ENCODE measurements at places on chromosomes 13 and 19.

DNA sequence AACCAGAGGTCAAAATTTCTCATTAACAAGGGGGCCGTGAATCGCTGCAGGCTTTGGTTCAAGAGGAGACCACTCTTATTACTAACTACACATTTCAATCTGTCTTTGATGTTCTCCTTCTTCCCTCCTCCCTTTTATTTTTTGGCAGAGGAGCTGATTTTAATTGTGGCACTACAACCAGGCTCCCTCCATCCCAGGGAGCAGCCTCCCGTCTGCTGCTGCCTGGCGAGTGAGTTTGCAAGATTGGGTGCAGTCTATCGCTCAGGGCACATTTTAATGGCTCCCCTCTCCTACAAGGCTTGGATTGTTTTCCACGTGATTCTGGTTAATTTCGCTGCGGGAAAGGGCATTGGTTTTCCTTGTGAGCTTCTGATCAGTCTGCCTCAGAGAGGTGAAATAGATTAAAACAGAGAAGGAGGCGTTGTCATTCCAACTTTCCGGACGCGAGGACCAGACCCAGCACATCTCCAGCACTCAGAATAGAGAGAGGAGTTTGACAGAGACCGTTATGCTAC is 81.4 kb downstream of the KCTD15 start:
- no peak for DNase-seq

DNA sequence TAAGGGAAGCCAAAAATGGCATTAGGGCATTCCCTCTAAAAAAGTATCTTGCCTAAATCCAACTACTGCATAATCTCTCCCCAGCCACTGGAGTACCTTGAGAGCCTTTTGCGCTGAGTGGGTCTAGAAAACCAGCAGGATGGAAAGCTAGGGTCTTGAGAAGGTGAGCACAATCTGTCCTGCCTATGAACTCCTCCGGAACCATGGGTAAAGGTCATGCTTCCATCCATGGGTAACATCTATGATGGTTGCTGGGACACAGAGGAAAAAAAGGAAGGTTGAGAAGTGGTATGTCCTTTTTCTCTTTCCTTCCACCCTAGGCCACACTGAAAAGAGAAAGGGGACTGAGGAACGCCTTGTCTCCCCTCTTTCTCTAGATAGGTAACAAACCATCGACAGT is 52.4 kb downstream of the ZNF676 start:
- DNase-seq: no peak

DNA sequence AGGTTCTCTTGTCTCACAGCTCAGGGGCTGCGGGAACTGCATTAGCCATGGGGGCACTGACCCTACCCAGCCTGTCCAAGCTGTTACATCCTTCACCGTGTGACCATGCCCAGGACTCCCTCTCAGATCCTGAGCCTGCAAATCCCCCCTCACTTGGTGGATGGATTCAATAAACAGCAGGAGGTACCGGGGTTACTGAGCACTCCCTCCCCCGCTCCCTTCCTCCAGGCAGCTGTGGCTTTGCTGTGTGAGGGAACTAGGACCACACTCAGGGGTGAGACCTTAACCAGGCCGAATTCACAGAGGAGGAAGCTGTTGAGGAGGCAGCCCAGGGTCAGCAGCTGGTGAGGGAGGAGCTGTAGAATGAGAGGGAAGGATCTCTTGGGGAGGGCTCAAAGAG is 27.0 kb upstream of the CEACAM1 start:
- DNase-seq: no peak

DNA sequence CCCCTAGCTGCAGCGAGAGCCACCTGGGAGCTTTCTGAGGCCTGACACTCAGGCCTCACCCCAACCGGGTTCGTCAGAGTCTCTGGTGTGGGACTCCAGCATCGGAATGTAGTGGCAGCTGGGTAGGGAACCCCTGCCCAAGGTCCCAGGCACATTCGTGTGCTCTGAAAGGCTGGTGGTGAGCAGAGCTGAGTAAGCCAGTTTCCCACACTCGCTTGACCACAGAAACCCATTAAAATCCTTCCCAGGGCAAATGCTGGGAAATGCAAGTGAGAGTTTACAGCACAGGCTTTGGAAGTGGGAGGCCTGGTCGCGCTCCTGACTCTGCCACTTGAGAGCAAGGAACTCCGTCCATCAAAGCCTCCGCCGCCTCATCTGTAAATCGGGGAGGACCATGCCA is 4.2 kb downstream of the TRAPPC6A start:
- no peak for DNase-seq

- no peak for DNase-seq
Observed at GRCh38 chr19:30229525-30230174, 142.5 kb upstream of the ZNF536 start.

- DNase-seq: no peak
Observed at GRCh38 chr13:93797463-93797862, 570.9 kb downstream of the GPC6 start.

- DNase-seq: no peak
Observed at GRCh38 chr13:45882626-45883025, 31.1 kb upstream of the SIAH3 start.

DNA sequence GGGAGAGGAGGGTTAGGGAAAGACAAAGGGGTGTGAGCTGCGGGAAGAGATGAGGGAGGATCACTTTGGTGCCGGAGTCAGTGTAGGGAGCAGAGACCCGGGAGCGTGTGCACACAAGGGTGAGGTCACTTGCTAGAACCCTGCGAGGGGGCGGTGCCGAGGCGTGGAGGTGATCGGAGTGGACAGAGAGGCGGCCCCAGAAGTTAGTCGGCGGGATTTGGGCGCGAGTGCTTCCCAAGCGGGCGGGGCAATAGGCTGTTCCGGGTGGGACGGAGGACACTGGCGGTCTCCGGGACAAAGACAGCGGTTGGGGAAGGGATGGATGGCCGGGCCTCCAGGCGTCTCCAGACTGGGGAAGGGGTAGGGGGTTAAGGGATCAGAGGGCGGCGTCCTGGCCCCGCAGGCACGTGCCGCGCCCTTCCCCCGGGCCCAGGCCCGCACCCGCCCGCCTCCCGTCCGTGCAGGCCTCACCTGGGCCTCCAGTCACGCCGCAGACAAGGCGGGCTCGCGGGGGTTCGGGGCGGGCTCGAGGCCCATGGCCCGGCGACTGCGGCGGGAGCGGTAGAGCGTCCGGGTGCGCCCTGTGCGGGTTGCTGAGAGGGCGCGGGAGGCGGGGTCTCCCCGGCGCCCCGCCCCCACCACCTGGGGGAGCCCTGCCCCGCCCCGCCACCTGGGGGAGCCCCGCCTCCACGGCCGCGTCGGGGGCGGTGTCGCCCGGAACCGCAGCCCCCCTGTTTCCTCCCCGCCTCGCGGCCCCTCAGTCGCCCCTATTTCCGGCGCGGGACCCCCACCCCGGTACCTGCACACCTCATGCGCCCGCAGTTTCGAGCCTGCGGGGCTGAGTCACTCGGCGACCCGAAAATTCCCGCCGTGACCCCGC is at the start of gene LPAR2:
TSS of gene LPAR2 (minus strand) at position 600 of the 880 bp plus-strand sequence. CDS start 945 bp downstream, outside the sequence.
- DNase-seq: no peak

GRCh38 chr19:44356383-44357111 is at the start of gene ZNF112:
ZNF112 (minus strand) TSS chr19:44356680; CDS start chr19:44340539, 16,141 bp downstream.
- DNase-seq: peak; percentile 85

- DNase-seq: no peak
Observed at GRCh38 chr19:703651-704446, 4.9 kb upstream of the PALM start.

Measured in fibroblast of skin of left quadriceps (primary cell).